ENCODE measurements at places on chromosomes 7 and 10.

DNA sequence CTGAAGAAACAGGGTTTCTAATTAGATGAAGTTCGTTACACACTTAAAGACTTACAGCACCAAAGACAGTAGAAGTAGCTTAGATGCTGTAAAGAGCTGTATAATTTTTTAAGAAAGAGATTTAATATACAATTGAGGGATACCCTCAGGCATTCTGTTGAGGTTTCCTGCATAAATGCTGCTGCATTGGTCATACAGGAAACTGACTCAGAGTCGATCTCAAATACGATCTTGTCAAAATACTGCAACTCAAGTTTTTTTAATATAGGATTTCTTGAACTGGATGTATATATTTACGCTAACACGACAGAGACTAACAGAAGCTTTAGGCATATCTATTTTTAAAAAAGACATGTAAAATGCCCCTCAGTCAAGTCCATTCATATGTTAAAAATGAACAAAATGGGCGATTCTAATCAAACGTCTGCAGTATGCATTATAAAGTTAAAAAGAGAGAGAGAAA, 2.4 kb upstream of the ARID5B start:
- no peak for DNase-seq

DNA sequence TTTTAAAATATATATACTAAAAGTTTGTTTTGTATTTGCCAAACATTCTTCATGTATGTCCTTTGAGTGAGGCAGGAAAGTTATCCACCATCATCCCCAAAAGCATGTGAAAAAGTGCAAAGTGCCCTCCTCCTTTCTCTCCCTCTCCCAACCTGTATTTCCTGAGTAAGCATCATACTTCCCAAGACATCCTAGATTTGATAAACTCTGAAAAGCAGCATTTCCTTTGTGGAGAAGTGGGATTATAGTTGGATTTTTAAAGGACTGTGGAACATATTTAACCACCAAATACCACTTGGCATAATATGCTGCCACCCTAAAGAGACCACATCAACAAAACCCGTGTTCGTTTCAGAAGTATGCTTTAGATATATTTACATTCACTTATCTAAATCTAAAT, 36.9 kb downstream of the NET1 start:
- DNase-seq: no peak

DNA sequence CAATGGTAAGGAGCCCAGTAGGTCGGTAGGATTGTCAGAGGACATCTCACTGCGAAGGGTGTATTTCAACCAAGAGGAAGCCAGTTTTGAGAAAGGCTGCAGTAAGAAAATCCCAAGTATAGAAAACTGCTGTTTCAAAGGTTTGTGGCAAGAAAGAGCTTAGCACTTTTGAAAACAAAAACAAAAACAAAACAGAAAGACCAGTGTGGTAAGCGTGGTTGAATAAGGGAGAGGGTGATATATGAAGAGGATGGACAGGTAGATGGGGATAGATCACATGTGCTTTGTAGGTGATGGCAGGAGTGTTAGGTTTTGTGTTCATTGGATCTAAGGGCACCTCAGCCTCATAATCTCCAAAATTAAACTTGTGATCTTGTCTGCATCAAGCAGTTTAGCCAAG, 141.6 kb upstream of the WNT16 start:
- DNase-seq: no peak

DNA sequence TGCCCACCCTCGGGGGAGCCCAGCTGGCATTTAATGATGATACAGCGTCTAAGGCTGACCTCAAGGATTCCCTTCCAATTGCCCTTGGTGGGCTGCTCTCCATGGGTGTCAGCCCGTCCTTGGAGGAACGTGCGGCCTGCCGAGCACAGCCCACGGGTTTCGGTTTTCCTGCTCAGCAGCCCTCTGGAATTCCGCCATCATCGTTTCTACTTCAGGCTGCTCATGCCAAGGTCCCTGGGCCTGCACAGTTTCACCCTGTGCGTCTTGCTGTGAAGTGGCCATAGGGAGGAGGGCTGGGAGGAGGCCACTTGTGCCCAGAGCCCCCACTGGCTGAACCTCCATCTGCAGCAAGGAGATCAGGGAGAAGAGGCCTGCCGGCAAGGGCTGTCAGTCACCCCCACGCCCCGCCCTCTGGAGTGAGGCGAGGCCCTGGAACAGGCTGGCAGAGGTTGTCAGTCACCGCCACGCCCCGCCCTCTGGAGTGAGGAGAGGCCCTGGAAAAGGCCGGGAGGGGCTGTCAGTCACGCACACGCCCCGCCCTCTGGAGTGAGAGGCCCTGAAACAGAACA, 82.8 kb downstream of the CHST15 start:
- DNase-seq: peak; percentile 21

- DNase-seq: no peak
These were observed 134.3 kb downstream of the GRK5 start for GRCh38 chr10:119341459-119342301.

- no peak for DNase-seq
These were observed 13.5 kb downstream of the PTPN12 start for GRCh38 chr7:77550586-77550985.

GRCh38 chr10:35606430-35606829, 1.3 kb downstream of the GJD4 start:
- DNase-seq: no peak

DNA sequence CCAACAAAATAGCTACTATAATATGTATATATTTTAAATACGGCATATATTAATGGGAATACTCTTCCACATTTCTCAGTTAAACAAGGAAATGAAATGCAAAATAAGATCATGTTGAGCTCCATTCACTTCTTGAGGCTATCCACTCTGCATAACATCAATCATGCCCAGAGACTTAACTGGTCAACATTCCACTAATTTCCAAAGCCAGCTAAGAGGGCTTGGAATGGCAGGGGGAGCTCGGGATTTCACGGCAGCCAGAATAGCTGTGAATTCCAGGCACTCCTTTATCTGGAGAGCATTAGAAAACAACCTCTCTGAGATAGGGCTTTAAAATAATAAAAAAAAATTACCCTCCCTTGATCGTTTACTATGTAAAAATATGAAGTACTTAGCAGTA, 194.9 kb upstream of the CDCA7L start:
- no peak for DNase-seq

DNA sequence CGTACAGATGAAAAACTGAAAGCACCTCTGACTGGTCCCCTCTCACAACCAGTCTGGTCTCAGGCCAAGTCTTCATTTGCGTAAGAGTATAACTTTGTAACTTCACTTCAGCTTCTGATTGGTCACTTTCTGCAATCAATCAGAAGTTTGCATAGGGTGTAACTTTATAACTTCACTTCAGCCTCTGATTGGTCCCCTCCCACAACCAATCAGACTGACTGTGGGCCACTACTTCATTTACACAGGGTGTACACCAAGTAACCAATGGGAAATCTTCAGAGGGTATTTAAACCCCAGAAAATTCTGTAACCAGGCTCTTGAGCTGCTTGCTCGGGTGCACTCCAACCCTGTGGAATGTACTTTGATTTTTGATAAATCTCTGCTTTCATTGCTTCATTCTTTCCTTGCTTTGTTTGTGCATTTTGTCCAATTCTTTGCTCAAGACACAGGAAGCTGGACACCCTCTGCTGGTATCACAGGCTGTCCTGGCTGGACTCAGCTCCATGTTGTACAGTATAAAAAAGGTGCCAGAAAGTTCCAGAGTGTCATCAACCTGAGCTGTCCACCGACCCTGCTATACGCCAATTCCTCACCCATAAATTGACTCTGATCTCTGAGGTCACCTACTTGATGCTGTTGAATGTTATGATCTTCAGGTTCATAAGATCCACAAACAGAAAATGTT, 74.5 kb downstream of the COBL start:
- DNase-seq: no peak

GRCh38 chr7:24609570-24609969, 36.3 kb downstream of the PALS2 start:
- DNase-seq: no peak

- DNase-seq: no peak
These were observed 46.4 kb downstream of the PDGFA start for GRCh38 chr7:473211-473734.

DNA sequence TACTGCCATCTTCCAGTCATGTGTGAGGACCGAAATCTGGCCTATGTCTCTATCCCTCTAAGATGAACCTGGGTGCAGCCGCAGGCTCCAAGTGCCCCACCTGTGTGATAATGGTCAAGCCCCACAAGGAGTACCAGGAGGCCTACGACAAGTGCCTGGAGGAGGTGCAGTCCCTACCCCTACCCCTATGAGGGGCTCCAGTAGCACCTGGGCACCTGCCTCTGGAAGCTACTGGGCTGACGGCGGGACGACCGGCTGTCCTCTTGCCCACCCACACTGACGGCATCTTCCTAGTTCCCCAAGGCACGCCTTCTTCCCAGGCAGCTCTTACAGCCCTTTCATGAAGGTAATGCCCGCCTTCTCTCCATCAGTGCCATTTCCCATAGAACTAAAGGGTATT, 47.4 kb downstream of the HOXA1 start:
- DNase-seq: no peak

DNA sequence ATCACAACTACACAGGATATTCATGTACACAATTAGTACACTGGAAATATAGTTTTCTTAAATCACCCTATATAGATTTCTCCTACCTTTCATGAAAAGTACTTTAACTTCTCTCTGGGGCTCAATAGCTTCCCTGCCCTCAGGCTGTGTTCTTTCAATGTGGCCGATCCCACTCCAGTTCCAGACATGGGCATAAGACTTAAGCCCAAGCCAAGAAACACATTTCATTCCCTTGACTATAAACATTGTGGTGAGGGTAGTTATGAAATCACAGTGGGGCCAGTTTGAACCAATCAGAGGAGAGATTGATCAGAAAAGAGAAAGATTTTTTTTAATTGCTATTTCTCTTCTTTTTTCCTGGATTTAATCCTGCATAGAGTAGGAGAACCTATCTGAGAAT, 904.6 kb upstream of the SORCS1 start:
- DNase-seq: no peak

DNA sequence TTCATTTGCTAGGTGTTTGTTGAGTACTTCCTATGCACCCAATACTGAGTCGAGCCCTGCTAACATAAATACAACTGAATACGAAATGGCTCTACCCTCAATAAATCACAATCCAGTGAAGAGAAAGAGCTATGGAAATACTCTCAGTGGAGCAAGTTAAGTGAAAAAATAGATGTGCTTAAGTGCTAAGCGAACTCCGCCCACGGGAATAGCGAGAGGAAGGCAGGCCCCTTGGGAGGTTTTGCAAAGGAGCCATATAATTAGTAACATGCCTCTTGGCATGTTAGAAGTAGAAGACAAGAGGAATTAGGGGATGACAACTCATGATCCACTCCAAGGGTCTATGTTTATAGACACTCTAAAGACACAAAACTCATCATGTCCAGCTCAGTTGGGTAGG, 42.8 kb upstream of the TSPAN33 start:
- DNase-seq: no peak

DNA sequence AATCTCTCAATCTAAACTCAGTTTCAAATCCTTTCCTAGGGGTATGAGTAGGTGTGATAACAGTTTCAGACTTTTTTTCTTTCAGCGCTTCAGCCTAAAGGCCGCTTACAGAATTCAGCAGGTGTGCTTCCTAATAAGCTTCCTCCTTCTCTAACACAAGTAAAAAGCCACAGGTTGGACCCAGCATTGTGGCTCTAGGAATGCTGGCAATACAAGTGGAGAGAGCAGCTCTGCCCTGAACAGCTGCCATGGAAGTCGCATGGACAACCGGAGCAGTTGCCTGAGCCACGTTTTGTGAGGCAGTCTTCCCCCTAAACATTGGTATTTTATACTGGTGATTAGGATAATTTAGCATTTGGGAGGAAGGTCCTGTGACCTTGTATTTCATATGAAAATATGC, 83.5 kb downstream of the ST7 start:
- DNase-seq: no peak

- no peak for DNase-seq
These were observed 35.9 kb downstream of the EEPD1 start for GRCh38 chr7:36188906-36189305.

GRCh38 chr10:86644794-86645445, 9.4 kb upstream of the OPN4 start:
- DNase-seq: no peak

DNA sequence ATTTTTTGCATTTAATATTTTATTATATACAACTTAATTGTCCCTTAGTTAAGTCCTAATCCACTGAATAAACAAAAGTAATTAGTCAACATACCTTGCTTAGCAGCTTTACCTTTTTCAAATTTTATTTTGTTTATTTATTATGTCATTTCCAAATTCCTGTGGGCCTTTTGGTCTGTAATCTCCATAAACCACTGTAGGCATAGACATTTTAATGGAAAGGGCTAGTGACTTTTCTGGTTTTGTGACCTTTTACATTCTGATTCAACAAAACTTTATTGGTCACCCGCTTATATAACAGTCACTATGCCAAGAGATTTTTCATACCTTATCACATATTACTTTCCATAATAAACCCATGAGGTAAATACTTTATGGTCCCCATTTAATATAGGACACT, 181.3 kb upstream of the PRPS1L1 start:
- DNase-seq: no peak

DNA sequence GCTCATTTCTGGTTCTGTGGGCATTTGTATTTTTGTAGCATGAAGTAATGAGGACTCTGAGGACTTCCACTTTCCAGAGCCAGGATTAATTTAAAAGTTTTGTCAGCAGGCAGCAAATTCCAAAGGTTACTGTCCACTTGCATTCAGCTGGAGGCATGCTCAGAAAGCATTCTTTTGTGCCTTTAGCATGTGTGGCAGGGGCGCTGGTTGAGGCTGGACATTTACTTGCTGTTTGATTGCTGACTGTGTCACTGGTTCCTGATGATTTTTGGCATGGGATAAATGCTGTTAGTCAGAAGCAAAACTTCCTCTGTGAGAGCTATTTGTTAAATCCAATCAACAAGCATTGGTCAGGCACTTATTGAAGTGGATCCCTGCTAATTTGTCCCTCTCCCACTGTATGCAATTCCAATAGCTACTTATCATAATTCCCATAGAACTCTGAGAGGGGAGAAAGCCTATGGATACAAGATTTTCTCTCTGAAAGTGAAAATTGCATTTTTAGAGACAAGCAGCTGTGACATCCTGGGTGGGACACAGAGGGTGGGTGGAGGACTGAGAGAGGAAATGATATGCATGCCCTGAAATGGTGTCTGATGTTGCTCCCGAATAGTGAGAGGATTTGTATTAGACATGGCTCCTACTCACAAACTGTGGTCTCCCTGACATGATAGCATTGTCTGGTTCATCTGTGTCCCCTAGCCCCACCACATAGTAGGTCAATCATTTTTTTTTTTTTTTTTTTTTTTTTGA, 161.2 kb upstream of the WDR11 start:
- no peak for DNase-seq

DNA sequence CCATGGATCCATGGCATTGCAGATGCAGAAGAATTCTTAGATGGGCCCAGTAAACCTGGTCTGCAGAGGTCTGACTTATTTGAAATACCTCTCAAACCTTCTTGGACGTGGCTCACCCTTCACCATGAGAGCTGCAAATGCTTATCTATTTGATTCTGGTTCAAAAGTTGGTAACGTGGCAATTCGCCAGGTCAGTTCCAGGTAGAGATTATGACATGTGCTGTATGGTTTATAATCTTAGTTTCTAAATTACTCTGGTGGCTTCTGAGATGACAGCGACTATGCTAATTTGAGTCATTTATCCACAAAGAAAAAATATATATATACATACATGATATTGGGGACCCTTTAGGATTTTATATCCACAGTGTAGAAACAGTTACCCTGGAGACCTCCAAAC, 68.8 kb downstream of the NRP1 start:
- no peak for DNase-seq

GRCh38 chr7:26153823-26154783, 2.1 kb downstream of the NFE2L3 start:
- no peak for DNase-seq

- DNase-seq: peak; percentile 3
These were observed 19.2 kb downstream of the YKT6 start for GRCh38 chr7:44220046-44220357.

All from endothelial cell (in vitro differentiated cells).